ENCODE measurements at places on chromosomes 2 and 18. TPM values are rescaled to one million over a fixed set of nuclear protein-coding genes. Genes with fewer than 3 reads are reported as not detected.

- no peak for ATAC-seq
These were observed 14.2 kb downstream of the GPATCH11 start for GRCh38 chr2:37098416-37099118.

The SLC9A2 gene
- not detected for total RNA-seq

GRCh38 chr2:174974131-174974530, 31.1 kb downstream of the CHN1 start:
- ATAC-seq: no peak

- ATAC-seq: no peak
These were observed 60.1 kb downstream of the ST3GAL5 start for GRCh38 chr2:85828725-85829124.

The TGFA gene
- 0.69 TPM for total RNA-seq

GRCh38 chr2:26738481-26738880, 25.6 kb upstream of the SLC35F6 start:
- no peak for ATAC-seq

The DSG1 gene
- not detected for total RNA-seq

DNA sequence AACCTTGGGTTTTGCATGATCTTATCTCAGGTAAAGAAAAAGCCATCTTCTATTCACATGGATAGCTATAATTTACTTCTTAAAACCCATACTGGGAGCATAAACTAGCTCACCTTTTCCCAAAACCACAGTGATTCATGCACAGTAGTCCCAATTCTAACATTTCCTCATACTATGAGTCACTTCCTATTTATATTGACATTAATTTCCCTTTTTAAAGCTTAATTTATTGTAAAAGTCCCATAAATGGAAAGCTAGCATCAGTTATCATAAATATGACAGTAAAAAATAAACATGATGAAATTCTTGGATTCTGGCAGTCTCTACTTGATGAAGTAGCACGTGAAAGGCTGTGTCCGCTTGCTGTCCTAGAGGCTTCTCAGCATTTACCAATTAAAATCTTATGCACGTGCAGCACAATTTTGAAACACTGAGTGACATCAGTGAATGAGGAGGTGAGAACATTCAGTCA, 180.1 kb downstream of the CDH2 start:
- no peak for ATAC-seq

The PER2 gene
- 23.7 TPM for total RNA-seq

DNA sequence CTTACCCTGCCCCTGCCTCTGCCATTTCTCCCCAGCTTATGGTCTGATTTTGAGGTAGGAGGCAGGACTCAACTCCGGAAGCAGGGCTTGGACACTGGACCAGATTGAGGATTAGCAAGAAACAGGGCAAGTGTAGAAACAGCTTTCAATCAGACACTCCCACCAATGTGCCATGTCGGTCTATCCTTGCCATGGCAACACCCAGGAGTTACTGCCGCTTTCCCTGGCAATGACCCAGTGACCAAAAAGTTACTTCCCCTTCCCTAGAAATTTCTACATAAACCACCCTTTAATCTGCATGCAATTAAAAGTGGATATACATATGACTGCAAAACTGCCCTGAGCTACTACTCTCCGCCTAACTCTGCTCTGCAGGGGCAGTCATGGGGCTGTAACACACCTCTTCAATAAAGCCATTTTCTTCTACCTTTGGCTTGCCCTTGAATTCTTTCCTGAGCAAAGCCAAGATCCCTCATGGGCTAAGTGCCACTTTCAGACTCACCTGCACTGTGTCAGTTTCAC, 156.7 kb downstream of the LPIN1 start:
- ATAC-seq: no peak

DNA sequence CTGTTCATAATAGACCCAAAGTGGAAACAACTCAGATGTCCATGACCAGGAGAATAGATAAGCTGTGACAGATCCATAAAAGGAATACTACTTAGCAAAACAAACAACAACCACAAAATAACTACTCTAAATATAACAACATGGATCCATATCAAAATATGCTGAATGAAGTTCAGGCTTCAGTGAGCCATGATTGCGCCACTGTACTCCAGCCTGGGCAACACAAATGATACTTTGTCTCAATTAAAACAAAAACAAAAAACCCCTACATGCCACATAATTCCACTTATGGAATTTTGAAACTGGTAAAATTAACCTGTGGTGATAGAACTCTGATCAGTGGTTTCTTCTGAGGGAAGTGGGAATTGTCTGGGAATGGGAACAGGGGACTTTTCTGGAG, 11.2 kb upstream of the MYO3B start:
- no peak for ATAC-seq

The CNTNAP5 gene
- total RNA-seq: not detected

All from activated T-helper 17 cell treated with anti-CD3 and anti-CD28 coated beads, Interleukin-2, amount 50 U/mL, for 72 hours (primary cell).